Right renal pelvis (tissue), 4 donors: ENCODE measurements at places on chromosomes 5 and 9.

- no peak for DNase-seq
Observed at GRCh38 chr9:107137495-107138202, 145.4 kb upstream of the RAD23B start.

DNA sequence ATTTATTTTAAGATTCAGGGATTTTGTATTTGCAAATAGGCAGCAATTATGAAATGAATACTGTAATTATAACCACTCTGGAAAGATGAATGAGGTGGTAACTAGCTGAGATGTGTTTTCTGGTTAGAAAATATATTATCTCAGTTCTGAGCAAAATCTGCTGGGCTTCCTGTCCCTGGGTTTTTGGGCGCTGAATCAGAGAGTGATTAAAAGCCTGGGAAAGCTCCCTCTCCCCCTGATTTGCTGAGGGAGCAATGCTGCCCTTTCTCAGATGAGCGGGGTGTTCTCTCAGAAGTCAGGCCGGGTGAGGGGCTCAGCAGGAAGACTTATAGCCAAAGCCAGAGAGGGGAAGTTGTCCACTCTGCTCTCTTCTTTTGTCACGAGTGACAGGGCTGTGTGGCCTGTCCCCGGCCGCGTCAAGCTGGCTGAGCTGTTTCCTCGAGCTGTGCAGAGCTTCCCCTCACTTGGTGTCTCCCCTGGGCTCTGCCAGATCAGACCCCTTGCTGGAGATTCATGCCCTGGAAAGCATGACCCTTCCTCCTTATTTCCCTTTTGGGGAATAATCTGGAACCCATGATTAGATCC is 39.8 kb upstream of the PITX1 start:
- no peak for DNase-seq

DNA sequence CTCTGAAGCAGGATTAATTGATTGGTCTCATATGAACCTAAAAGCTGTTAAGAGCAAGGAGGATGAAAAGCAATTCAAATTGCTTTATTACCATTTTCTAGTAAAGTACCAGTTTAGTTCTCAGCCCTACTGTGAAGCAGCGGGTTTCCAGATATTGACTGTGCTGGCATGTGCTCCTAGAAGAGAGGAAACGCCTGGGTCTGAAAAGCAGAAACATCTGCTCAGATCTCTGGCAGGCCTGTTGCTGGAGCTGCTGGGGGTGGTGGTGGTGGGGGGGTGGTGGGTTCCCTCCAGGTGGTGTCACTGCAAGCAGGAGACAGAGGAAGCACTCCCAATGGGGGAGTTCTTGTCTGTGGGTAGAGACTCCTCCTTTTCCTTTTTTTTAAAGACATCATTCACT is 105.5 kb upstream of the ZNF462 start:
- no peak for DNase-seq

- no peak for DNase-seq
Observed at GRCh38 chr9:96245399-96245798, 56.6 kb downstream of the HSD17B3 start.

DNA sequence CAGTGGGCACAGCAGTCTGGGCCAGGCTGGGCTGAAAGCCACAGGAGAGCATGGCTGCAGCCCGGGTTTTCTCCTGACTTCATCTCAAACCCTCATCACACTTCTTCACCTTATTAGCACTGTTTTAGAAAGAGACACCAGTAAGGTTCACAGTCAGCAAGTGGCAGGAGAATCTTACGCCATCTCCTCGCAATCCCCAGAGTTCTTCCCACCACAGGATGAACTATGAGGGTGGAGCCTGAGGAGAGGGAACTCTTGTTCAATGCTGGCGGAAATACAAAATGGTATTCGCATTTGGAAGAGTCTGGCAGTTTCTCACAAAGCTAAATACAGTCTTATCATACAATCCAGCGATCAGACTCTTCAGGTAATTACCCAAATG is 14.7 kb downstream of the BICD2 start:
- DNase-seq = no peak

- DNase-seq = no peak
Observed at GRCh38 chr9:18605766-18606180, 131.8 kb downstream of the ADAMTSL1 start.

- DNase-seq = no peak
Observed at GRCh38 chr5:138054206-138054605, 21.3 kb upstream of the FAM13B start.

GRCh38 chr9:18672706-18673105 is 198.8 kb downstream of the ADAMTSL1 start:
- DNase-seq = no peak

GRCh38 chr5:159051421-159052282 is 48.1 kb downstream of the EBF1 start:
- peak; percentile 61 for DNase-seq

DNA sequence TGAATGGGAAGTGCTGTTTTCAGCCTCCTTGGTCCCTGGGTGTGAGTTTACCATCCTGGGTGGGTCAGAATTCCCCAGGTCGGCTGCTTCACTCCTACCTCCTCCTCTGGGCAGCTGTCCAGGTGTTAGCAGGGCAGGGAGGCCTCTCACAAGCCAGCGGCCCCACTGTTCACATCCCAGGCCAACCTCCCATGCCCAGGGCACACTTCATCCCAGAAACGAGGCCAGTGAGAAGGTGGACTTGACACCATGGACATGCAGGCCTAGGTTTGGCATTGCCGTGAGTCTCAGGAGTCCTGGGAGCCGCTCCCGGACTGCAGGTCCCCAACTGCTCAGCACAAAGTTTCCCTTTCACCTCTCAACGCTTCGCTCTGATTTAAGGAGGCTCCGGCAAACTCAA is 229.6 kb upstream of the IRX2 start:
- DNase-seq = no peak

- no peak for DNase-seq
Observed at GRCh38 chr5:146091881-146092280, 13.5 kb downstream of the PLAC8L1 start.

GRCh38 chr9:110115341-110115820 is 92.6 kb downstream of the C9orf152 start:
- DNase-seq = no peak

DNA sequence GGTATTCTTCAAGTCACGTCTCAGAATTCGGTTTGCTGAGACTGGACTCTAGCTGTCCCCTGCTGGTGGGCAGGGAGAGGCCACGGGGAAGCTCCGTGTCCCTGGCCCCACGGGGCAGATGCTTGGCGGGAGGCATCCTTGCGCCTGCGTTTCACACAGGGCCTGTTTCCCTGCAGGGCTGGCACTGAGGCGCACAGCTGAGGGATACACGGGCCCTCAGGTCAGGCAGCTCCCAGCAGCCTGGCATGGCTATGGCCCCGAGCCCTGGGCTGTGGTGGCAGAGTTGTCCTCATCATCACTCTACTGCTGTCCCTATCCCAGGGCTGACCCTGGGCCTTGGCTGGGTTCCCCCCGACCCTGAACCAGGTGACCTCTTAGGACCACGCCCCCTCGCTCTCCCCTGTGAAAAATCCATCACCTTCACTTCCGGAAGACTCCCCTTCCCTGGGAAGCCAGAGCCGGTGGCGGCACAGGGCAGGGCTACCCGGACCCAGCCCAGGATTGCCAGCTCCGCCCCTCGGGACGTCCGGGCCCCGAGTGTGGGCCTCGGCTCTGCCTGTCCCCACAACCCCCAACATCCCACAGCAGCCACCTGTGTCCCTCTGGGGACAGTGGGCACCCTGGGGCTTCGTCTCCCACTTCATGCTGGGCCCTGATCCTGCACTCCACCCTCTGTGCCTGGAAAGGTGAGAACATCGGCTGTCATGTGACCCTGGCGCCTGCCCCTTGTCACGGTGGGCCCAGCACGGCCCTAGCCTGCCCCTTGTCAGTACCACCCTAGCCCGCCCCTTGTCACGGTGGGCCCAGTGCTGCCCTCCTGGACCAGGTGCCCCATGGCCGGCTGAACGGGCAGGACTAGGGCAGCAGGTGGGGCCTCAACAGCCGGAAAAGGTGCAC is 5.0 kb downstream of the DPP7 start:
- DNase-seq = no peak

GRCh38 chr5:39506211-39506610 is 81.4 kb upstream of the DAB2 start:
- no peak for DNase-seq

GRCh38 chr5:10550222-10550995 is 13.5 kb upstream of the ANKRD33B start:
- no peak for DNase-seq

DNA sequence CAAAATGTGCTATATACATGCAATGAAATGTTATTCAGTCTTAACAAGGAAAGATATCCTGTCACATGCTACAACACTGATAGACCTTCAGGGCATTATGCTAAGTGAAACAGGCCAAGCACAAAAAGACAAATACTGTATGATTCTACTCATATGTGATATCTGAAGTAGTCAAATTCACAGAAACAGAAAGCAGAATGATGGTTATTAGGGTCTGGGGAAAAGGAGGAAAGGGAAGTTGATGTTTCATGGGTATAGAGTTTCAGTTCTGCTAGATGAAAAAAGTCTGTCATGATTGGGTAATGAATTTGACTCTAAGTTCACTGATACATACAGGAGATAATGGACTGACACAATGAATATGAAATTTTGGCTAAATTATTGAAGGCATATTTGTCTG is 11.2 kb upstream of the RIC1 start:
- no peak for DNase-seq

DNA sequence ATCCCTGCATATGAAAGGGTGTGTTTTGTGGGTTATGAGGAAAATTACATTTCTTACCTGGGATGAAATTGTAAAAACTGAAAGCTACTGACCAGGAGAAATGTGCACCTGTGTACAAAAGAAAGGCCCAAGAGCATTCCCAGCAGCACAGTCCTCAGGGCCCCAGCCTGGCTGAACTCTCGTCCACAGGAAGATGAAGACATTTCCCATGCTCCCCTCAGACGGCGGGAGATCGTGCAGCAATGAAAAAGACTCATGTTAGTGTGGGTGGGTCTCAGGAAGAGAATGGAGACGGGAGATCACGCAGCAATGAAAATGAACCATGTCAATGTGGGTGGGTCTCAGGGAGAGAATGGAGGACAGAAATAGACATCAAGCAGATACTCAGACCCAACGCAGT is 12.6 kb upstream of the LCN15 start:
- no peak for DNase-seq

- no peak for DNase-seq
Observed at GRCh38 chr9:33437898-33438297, 9.5 kb downstream of the AQP3 start.

DNA sequence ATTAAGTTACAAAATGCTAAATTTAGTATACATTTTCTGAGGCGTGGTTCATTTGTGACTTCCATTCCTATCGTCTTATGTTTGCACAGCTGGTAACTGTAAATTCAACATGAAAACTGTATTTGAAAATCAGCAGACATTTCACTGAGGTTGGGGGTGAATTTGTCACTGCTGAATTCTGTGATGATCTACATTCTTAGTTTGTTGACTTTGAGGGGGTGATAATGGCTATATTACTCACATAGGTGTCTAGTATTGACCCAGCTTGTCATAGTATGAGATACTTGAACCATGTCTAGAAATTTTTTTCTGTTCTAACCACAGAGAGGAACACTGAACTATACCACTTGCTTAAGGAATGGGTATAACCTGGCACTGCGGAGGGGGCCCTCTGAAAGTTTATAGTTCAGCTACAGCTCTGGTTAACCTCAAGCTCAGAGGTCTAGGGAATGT is 313.3 kb downstream of the PIK3R1 start:
- DNase-seq = no peak

DNA sequence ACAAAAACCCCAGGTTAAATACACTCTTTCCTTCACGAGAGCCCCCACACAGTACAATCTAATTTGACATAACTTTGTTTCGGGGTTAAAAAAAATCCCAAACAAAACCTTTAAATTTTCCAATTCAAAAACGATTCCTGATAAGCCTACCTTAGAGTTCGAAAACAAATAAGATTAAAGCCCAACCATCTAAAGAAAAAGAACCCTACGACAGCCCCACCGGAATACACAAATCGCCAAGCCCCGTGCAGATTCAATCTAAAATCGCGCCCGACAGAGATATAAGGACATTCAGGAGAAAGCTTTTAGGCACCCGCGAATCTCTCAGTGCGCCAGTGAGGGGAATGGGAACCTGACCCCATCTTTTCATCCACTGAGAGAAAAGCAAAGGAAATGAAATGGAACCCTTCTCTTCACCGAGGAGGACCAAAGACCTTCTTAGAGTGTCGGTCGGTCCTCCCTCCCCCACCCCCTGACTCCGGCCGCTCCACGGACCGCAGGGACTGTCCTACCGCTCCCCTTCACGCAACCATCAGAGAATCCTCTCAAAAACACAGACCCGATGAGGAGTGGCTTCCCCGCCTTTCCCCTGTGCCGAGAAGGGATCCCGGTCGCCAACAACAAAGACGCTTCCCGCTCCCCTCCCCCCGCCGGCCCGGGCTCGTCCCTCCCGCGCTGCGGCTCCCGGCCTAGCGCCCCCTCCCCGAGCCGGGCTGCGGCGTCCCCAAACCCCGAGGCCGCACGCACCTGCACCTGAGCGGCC is 925 bp downstream of the ABHD17B start:
- DNase-seq = peak; percentile 46

DNA sequence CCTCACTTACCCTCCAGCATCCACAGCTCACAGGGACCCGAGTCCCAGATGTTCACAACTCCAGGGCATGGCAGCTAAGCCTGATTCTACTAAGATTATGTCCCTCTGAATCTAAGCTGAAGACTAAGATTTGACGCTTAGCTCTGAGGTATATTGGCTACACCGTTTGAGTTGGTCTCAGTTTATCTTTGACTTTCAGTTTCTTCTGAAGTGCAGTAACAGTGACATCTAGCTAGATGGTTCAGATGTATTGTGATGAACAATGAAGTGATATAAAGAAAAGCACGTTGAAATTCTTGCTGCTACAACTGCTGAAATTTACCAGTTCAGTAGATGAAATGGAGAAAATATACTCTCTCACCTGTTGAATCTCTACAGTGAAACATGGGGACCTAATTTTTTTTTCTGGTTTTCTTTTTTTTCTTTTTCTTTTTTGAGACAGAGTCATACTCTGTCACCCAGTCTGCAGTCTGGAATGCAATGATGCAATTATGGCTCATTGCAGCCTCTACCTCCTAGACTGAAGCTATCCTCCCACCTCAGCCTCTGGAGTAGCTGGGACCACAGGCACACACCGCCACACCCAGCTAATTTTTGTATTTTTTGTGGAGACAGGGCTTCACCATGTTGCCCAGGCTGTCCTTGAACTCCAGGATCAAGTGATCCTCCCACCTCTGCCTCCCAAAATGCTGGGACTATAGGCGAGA is 15.7 kb downstream of the RFK start:
- DNase-seq = no peak

GRCh38 chr5:124856726-124857125 is 110.3 kb upstream of the ZNF608 start:
- no peak for DNase-seq

DNA sequence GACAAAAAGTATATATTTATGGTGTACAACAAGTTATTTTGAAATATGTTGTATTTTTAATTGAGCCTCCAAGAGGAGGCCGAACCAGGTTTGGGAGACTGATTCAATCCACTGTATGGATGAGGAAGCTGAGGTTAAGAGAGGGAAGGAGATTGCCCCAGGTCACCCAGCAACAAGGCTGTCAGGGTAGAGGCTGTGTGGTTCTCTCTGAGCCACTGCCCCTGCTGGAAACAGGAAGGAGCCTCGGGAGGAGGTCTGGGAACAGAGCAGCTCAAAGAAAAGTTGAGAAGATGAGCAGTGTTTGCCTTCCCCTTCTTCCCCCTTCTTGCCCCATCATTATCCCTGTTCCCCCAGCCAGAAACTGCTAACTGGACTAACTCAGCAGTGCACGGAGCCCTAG is 6.6 kb upstream of the FAT2 start:
- DNase-seq = no peak

GRCh38 chr5:10168254-10168653 is 81.4 kb downstream of the ATPSCKMT start:
- no peak for DNase-seq

- no peak for DNase-seq
Observed at GRCh38 chr5:3809455-3809854, 213.8 kb downstream of the IRX1 start.
